ENCODE measurements at places on chromosomes 3 and 15.

DNA sequence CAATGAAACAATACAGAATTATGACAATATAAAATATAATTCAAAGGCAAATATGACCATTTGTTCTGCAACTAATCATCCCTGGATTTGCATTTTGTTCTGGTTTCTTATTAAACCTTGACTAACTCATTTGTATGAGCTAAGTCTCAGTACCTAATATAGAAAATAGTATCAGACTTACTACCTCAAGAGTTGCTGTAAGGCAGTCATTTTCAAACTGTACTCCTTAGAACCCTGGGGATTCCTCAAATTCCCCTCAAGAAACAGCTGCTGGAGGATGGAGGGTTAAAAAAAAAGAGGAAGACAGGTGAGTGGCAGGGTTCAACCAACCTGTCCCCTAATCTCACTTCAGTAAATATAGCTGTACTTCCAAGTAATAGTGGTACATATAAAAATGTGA lies 11.1 kb downstream of the ZBTB11 start:
- DNase-seq = no peak

DNA sequence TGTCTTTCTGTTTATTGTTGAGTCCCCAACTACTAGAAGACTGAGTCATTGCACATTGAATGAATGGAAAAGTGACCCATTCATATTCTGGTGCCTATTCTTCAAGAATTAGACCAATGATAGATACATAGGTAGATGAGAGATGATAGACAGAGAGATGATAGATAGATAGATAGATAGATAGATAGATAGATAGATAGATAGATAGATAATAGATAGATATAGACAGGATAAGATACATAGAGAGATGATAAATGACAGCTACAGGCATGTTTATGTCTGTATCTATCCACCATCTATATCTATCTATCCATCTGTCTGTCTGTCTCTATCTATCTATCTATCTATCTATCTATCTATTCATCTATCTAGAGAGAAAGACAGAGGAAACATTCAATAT lies 170.3 kb upstream of the ARRDC4 start:
- DNase-seq = no peak

- no peak for DNase-seq
Observed at GRCh38 chr3:8871306-8871705, 92.0 kb downstream of the RAD18 start.

DNA sequence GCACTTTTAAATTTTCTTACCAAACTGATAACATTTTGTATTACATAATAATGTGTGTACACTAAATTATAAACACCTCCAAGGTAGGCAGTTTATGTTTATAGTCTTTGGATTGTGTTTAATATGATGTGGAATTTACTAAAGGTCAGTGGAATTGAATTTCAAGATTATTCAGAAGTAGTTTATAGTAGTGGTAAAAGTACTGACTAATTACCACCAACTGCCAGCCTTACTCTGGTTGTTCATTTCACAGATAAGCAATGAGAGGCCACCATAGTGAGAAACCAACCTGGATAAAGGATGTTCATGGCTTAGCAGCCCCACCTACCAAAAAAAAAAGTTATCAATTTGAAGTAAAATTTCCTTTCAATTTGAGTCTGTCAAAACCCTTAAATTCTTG lies 54.0 kb upstream of the EIF5A2 start:
- no peak for DNase-seq

- DNase-seq = no peak
Observed at GRCh38 chr3:70982700-70983140, 600.8 kb downstream of the FOXP1 start.

GRCh38 chr3:107523539-107524325 lies 970 bp downstream of the BBX start:
- DNase-seq = peak; percentile 76

GRCh38 chr3:24487325-24488262 lies 7.1 kb downstream of the THRB start:
- DNase-seq = no peak

GRCh38 chr3:158732856-158733200 lies 571 bp upstream of the RARRES1 start:
- no peak for DNase-seq

DNA sequence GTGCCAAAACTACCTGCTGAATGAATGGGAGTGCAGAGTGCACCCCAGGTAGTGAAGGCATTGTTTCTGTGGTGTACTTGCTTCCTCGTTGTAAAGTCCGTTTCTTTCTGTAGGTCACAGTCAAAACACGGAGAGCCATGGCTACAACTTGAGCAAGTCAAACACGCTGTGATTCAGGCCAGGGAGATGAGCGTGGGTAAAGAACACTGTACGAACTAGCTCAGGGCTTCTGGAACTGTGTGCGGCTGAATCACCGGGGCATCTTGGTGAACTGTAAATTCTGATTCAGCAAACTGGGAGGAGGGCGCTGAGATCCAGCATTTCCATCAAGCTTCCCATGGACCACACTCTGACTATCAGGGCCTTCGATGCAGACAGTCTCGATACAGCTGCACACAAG lies 5.0 kb upstream of the TNK2 start:
- DNase-seq = no peak

DNA sequence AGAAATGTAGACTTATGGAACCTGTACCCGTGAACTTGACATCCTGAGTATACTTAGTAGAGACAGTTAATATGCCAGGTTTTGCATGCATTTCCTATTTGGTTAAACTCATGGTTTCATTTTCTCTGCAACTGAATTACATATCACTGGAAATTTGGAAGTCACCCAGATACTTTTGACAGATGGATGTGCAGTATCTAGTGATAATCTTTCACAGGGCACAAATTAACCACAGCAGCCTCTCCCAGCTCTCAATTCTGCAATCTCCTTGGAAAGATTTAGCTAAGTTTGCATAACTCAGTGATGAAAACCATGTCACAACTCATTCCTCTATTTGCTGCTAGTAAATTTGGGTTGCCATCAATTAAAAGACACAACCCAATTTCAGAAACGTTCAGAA lies 162.3 kb upstream of the TPM1 start:
- DNase-seq = no peak

DNA sequence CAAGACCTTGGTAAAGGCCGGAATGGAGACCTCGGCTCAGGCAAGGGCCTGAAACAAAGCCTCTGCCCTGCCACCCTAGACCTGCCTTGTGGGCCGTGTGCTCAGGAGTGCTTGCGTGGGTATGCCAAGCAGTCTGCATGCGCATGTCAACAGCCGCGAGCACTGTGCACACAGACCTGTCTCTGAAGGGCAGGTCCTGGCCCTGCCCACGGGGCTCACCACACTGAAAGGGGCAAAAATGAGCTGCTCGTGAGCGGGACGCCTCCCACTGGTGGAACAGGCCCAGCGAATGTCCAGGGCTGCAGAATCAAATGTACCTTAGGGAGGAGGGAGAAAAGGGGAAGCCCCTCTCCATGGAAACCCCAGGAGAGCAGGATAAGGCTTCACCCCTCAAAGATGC lies 44.3 kb upstream of the FGD5 start:
- DNase-seq = no peak

GRCh38 chr15:51234176-51234927 lies 104.0 kb downstream of the CYP19A1 start:
- DNase-seq = peak; percentile 3

GRCh38 chr15:52021128-52021671 lies 2.2 kb downstream of the MAPK6 start:
- DNase-seq = peak; percentile 49

DNA sequence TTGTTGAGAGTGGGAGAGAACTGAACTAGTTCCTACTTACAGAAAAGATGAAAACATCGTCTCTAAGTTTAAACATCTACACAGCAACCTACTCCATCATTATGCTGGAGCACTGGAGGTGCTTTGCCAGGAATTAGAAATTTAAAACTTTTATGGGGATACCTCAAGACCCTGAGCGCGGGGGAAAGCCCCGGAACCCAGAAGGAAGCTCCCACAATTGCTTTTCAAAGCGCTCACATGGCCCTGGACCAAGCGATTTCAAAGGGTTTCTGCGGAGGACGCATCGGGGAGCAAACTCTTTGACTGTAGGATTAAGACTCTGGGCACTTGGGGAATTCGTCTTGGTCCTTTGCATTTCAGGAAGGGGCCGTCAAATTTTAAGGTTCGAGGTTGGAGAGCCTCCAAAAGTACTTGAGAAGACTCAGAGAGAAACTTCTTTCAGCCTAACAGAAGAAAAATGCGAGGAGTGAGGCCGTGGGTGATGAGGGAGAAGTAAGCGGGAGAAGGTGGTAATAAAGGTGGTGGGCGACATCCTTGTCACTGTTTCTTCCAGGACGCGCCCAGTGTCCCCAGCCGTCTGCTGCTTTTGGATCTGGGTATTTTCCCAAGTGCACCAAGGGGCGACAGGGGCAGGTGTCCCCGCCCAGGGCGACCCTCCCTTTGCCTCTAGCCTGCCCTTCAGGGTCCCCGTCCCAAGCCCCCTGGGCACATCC lies 591 bp downstream of the PROK2 start:
- DNase-seq = peak; percentile 15

- no peak for DNase-seq
Observed at GRCh38 chr15:85748729-85749128, 46.0 kb downstream of the KLHL25 start.

DNA sequence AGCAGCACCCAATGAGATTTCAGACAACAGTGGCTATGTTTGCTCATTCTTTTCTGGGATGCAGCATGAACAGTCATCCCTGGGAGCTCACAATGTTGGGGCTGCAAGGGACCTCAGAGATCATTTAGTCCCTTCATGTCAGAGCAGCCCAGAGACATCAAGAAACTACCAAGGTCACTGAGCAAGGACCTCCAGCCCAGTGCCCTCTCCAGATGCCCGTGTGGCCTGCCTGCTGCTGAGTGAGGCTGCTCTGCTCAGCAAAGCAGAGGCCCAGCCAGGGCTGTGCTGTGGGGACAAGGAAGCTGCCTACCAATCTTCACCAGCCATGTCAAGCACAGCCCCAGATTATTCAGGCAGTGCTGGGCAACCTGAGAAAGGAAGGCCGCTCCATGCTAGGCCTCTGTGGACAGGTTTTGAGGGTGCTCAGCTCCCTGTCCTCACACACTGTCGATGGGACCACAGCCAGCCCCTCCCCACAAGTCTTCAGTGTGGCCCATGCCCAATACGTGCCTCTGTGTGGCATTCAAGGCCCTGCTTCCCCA lies 99.7 kb downstream of the DAPK2 start:
- no peak for DNase-seq

DNA sequence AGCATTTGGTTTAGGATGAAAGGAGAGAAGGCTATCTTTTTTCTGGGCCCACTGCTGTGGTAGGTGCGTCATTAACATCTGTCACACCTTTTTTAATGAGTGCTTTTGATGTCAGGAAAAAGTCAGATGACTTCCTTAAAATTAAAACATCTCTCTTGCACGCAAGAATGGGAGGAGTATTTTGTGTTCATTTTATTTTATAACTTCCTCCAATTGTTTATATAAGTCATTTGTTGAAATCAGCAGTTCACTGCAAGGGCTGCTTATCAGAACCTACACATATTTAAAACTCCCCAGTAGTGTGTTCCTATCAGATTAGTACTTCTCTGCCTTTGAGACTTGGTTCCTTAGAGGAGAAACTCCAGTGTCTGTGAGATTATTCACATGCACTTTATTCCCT lies 143.8 kb downstream of the NEO1 start:
- DNase-seq = no peak

- no peak for DNase-seq
Observed at GRCh38 chr15:44137750-44138149, 57.3 kb downstream of the FRMD5 start.

DNA sequence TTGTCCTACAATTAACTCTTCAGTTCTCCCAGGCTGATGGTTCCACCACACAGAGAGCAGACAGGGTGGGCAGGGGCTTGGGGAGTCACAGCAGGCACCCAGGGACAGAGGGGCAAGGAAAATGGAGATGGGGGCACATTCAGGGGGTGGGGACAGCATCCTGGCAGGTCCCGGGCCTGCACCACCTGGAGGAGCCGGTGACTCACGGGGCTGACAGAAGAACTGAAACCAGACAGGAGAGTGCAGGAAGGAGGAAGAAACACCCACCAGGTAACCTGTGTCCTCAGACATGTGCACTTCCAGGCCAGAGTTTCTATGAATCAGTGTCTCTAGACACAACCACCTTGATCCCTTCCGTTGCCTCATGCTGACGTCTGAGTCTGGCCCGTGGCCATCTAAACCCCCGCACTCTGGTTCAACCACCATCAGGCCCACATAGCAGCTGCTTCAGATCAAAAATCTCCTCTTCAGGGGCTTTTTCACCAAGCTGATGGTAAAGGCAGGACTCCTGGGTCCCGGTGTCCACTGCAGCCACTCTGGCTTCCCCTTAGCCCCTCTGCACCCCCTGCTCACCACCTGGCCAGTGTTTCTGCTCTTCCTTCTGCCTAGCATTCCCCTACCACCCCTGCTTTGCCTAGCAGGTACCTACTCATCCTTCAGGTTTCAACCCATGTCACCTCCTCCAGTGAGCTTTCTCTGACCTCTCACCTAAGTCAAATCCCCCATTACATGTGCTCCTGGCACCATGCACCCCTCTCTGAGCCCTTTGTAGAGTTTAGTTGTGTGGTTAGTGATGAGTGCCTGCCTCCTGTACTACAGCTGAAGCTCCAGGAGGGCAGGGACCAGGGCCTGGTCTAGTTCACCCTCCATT lies 16.5 kb upstream of the CYP11A1 start:
- peak; percentile 93 for DNase-seq

- DNase-seq = no peak
Observed at GRCh38 chr15:40053079-40053830, 14.3 kb upstream of the SRP14 start.

- DNase-seq = no peak
Observed at GRCh38 chr3:13068269-13069010, 4.8 kb downstream of the IQSEC1 start.

- no peak for DNase-seq
Observed at GRCh38 chr3:188486126-188486525, 332.2 kb downstream of the LPP start.

GRCh38 chr3:195226900-195227447 lies 44.0 kb downstream of the XXYLT1 start:
- DNase-seq = no peak

GRCh38 chr3:157082305-157082982 lies 77.5 kb downstream of the CCNL1 start:
- no peak for DNase-seq

GRCh38 chr3:49498648-49499047 lies 28.6 kb downstream of the DAG1 start:
- DNase-seq = no peak

GRCh38 chr3:173770796-173771573 lies 373.4 kb downstream of the NLGN1 start:
- DNase-seq = no peak

DNA sequence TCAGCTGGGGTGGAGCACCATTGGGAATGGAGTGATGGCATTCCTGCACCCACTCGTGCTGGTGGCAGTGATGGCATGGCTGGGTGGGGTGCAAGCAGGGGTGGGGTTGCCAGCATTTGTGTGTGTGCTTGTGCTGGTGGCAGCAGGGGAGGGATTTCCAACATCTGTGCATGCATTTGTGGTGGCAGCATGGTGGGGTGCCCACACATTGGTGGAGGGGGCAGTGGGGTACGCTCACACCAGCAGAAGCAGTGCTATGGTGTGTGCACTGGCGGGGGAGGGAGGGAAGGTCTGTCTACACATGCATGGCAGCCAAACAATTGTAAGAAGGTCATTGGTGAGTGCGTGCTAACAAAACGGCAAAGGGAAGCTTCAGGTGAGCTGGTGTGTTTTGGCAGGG lies 76.7 kb upstream of the NUDT16 start:
- no peak for DNase-seq

GRCh38 chr15:50219820-50220219 lies 37.8 kb downstream of the SLC27A2 start:
- no peak for DNase-seq
